ENCODE measurements at places on chromosomes 7 and 10.
A peak's percentile ranks its signal among the peaks of the same experiment; 100 is the strongest.

GRCh38 chr7:54037873-54038272 is 504.3 kb upstream of the VSTM2A start:
- no peak for DNase-seq

GRCh38 chr7:52283335-52283734 is 752.1 kb upstream of the POM121L12 start:
- DNase-seq: no peak

- DNase-seq: peak; percentile 65
Measured at GRCh38 chr7:27899601-27900000, 159.6 kb downstream of the TAX1BP1 start.

DNA sequence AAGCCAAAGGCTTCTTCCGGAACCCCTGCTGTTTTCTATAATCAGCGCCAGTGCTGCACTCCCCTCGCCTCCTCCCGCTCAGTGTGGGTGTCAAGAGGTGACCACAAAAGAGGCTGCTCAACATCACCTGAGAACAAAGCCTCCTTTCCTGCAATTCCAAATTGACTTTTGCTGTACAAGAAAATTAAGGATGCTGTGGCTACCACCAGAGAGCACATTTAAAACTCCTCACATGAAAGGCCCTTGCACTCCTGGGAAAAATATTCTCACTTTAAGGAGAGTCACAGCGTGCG is 96.4 kb downstream of the HIPK2 start:
- DNase-seq: no peak

GRCh38 chr7:123505221-123505620 is 29.2 kb downstream of the IQUB start:
- no peak for DNase-seq

GRCh38 chr7:754531-755412 is 27.7 kb upstream of the PRKAR1B start:
- DNase-seq: no peak

DNA sequence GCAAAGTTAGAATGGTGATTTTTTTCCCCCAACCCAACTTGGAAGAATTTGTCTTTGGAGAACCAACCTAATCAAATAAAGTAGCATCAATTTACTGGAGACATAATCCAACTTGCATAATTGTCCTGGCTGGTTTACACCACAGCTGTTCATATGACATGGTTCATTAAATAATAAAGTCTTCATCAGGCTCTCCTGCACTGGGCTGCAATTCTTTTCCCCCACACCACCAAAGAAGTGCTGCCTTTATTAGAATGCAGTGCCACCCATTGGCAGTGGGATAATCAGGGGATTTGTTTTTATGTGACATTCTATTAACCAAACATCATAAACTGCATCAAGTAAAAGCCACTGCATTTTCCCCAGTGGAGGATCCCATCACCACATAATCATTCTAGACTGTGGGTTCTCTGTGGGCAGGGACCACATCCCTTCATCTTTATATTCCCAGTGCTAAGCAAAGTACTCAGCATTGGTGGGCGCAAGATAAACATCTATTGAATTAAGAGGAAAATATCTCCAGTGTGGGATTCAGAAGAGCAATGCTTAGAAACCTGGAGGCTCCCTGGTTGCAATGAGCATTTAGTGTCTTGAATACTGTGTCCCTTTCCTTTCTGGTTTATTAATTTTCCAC is 322.0 kb downstream of the KCNMA1 start:
- no peak for DNase-seq

- peak; percentile 54 for DNase-seq
Measured at GRCh38 chr10:73079779-73080541, 16.7 kb downstream of the P4HA1 start.

- no peak for DNase-seq
Measured at GRCh38 chr7:84372155-84372621, 177.6 kb upstream of the SEMA3A start.

DNA sequence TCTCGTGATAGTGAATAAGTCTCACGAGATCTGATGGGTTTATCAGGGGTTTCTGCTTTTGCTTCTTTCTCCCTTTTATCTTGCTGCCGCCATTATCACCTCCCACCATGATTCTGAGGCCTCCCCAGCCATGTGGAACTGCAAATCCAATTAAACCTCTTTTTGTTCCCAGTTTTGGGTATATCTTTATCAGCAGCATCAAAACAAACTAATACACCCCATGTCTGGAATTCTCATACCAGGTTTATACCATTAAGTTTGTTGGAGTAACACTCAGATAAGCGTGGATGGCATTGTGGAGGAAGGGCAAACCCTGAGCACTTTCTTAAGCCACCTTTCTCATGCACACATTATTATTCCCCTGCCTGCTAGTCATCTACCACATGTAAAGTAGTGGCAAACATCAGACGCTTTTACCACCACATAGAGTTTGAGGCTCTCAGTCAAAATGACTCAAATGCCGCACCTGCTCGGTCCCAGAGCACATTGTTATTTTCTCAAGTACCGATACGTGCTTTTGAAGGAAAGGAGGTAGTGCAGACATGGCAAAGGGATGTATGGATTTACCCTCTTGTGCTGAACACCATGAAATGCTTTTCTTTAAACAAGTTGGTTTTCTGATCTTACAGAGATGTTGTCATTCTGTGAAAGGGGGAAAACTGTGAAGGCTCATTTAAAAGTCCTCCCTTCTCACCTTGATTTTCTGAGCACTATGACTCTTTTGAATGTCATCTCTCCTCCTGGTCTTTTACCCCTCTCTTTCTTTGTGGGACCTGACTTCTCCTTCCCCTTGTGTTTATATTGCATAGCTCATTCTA is 429.7 kb downstream of the EXOC4 start:
- no peak for DNase-seq

- DNase-seq: no peak
Measured at GRCh38 chr10:5514226-5514850, 10.4 kb upstream of the CALML3 start.

DNA sequence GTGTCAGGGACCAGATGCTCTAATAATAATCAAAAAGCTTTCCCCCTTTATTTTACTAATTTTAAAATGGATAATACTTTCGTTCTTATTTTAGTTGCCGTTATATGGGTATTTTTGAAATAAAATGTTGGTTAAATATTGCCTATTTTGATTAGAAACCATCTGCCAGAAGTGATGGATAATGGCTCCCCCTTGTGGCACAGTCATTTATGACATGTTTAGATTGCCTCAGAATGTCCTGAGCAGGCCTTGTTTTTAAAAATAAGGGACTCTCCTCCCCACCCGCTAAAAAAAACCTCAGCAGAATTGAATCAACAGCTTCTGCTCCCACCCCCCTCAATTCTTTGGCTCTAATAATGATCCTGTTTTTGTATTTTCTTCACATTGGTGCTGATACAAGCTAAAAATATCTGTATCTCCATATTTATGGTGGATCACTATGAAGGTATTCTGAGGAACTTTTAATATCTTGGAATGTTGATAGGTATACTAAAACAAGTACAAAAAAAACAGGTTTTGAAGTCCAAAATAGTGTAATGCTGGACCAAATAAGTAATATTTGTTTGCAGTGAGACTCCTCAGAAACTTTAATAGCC is 38.8 kb downstream of the TMEM60 start:
- DNase-seq: peak; percentile 92

DNA sequence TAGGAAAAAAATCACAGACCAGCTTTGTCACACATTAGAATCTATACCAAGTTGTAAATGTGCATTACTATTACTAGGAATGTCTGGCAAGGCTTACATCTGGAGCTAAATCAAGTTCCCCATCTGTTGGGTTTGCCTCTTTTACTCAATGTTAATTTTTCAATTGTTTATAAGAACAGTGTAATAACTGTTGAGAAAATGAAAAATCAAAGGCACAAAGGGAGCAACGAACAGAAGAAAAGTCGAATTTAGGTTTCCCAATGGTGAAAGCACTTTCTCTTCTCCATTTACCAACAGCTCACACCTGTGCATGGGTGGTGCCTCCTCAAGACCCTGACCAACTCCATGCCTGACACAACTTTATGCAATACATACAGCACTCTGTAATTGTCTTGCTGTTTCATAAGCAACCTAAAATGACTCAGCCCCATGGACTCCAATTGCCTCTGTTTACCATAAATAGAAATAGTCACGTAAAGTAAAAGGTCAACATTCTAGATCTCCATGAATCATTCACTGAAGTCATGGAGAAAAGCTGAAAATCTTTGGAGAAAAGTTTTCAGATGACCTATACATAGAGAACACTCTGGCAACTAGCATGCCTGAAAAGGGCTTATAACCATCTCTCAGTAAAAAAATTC is 95.5 kb upstream of the KCNIP2 start:
- no peak for DNase-seq

- no peak for DNase-seq
Measured at GRCh38 chr7:70726951-70727378, 405.0 kb upstream of the GALNT17 start.

- DNase-seq: no peak
Measured at GRCh38 chr10:72682638-72683037, 9.3 kb upstream of the MCU start.

DNA sequence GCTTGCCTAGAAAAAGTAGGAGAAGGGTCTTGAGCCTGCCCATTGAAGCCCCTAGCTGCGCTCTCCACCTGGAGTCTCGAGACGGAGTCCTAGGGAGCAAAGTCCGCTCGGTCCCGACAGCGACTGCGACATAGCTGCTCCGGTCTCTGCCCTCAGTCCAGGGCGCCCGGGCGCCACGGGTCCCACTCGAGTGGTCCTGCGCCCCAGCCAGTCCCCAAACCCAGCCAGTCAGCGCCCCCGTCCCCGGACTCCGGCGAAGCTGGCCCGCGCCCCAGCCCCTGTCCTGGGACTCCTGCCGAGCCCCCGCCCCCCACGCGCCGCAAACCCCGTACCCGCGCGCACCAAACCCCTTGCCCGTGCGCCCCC is 490 bp downstream of the TNS3 start:
- no peak for DNase-seq

GRCh38 chr7:50529093-50529862 is 35.9 kb downstream of the DDC start:
- DNase-seq: no peak

GRCh38 chr10:124837687-124838086 is 36.1 kb downstream of the ABRAXAS2 start:
- no peak for DNase-seq

- DNase-seq: peak; percentile 69
Measured at GRCh38 chr7:22109761-22110160, 164.1 kb upstream of the CDCA7L start.

GRCh38 chr10:16227674-16228073 is 209.1 kb upstream of the PTER start:
- no peak for DNase-seq

GRCh38 chr10:1754506-1755153 is 17.3 kb upstream of the ADARB2 start:
- DNase-seq: peak; percentile 6

- no peak for DNase-seq
Measured at GRCh38 chr10:48590945-48591344, 13.9 kb downstream of the ARHGAP22 start.

GRCh38 chr10:109239371-109239770 is 683.9 kb downstream of the XPNPEP1 start:
- DNase-seq: no peak

DNA sequence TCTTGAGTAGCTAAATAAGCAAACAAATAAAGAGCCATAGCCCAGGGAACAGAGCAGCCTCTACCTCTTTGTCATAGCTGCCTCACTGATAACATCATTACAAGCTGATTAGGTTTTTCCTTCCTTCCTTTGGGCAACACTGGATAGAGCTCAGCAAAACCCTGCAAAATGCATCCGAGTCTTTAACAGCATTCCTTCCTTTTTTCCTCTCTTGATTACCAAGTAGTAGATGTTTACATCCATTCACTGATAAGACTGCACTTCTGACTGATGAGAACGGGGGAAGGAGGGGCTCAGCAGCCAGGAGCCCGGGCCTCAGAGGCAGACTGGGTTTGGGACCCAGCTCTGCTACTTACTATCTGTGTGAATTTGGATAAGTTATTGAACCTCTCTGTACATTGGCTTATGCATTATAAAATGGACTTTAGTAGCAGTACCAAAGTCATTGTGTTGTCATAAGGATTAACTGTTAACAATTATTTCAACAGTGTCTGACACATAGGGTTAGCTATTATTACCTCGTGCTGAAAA is 214.2 kb downstream of the ANK3 start:
- DNase-seq: no peak

DNA sequence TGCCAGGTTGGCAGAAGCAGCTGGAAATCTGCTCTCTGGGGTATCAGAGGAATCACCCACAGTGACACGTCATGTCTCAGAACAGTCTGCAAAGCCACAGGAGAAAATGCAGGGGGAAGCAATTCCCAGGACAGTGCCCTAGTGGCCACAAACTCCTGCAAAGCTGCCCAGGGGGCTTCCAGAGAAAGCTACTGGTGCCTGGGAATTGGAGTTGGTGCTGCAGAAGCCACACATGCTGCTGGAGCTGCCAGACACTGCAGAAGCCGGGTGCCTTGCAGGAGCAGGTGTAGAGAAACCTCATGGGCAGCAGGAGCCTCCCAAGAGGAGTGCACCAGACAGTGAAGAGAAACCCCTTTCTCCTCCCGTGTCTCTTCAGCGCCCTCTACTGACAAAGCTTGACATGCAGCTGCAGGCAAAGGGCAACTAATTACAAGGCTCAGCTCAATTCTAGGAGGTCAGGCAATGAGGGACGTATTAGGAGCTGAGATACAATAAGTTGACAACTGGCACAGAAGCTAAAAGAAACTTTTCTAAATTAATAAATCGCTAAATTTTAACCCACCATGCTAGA is 30.2 kb upstream of the NUB1 start:
- peak; percentile 71 for DNase-seq

DNA sequence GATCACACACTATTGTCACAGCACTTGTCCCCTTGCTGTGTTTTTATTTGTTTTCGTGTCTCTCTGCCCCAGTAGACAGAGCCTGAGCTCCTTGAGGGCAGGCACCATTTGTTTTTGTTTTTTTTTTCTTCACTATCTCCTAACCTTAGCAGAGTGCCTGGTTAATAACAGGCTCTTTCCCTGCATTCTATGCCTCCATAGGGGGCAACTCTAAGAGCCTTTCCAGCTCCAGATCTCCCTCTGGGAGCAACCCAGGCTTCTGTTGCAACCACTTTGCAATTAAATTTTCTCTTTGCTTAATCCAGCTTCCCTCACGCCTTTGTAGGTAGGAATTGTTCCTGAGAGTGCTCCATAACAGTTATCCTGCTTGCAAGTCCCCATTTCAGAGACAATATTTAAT is 148.4 kb downstream of the PLXDC2 start:
- DNase-seq: no peak

DNA sequence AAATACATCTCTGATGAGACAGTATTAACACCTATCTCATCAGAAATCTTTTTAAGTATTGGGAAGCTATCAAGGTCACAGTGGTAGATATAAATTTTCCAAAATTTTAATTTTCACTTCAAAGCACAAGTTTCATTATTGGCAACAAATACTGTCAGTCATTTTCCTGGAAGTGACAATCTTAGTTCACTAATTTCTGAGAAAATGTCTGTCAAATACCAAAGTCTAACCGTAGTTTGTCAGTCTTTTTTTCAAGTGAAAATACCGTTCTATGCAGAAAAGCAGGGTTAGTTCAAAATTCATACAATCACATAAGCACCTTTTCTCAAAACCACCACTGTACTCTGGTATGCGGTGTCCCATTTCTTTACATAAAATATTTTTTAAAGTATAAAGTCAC is 40.4 kb downstream of the CACUL1 start:
- no peak for DNase-seq

Data from activated CD4-positive, alpha-beta T cell treated with anti-CD3 and anti-CD28 coated beads, Interleukin-2, amount 10 ng/mL, durations not matched to agents 24 days and 14 days (primary cell).